Bronchial smooth muscle cell (primary cell): ENCODE measurements at places on chromosomes 5 and 9. TPM values are rescaled to one million over a fixed set of nuclear protein-coding genes. Genes with fewer than 3 reads are reported as not detected.

QRFP gene
- not detected in 2 replicates for total RNA-seq

NMRK1 gene
- total RNA-seq, result 9.8 and 20.3 TPM in 2 replicates

CER1 gene
- not detected in 2 replicates for total RNA-seq

SARDH gene
- 3.0 and 4.6 TPM in 2 replicates for total RNA-seq

NR2F1 gene
- 32.5 and 65.0 TPM in 2 replicates for total RNA-seq

IFNA13 gene
- total RNA-seq, result not detected in 2 replicates

SLCO4C1 gene
- under 0.01 TPM in 1 of 2 replicates, not detected in the other for total RNA-seq

ESM1 gene
- total RNA-seq, result 2.7 TPM in 2 replicates

CKMT2 gene
- total RNA-seq, result 1.3 and 3.6 TPM in 2 replicates

F2RL1 gene
- 5.6 and 6.0 TPM in 2 replicates for total RNA-seq

TMEM252 gene
- not detected in 2 replicates for total RNA-seq
